ENCODE measurements at places on chromosomes 16 and 17.

- peak; percentile 58 for DNase-seq
These were observed at the start of gene SF3B3 for GRCh38 chr16:70523743-70524398. Gene SF3B3 (plus strand): TSS chr16:70523816. CDS start chr16:70526657, 2,841 bp downstream.

DNA sequence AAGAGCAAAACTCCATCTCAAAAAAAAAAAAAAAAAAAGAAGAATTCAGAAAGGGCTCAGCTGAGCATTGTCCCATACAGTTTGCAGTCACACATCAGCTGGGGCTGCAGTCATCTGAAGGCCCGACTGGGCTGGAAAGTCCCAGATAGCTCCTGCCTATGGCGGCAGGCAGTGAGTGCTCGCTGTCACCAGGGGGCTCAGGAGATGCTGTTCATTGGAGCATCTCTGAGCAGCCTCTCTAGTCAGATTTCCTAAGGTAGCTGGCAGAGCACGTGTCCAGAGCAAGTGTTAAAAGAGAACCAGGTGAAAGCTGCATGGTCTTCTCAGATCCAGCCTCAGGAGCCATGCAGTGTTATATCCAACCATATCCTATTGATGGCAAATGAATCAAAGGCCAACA lies 75.8 kb downstream of the WSCD1 start:
- DNase-seq = no peak

DNA sequence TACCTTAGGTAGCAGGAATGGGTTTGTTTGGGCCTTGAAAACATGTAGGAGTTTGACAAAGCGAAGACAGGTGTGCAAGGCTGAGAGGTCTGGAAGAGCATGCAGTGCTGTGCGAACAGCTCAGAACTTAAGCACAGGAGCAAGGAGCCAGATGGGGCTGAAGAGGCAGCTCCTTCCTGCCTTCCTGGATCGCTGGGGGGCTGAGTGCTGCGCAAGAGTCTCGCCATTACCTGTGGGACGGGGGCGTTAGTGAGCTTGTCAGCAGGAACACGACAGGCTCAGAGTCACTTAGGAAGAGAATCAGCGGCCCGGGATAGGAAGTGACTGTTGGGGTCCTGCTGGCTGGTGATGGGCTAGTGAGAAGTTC lies 464 bp upstream of the MRM1 start:
- DNase-seq = no peak

GRCh38 chr16:65119435-65119834 lies 2.4 kb downstream of the CDH11 start:
- no peak for DNase-seq

Data from nephron progenitor cell (in vitro differentiated cells).